ENCODE measurements at places on chromosomes 1 and 21.

DNA sequence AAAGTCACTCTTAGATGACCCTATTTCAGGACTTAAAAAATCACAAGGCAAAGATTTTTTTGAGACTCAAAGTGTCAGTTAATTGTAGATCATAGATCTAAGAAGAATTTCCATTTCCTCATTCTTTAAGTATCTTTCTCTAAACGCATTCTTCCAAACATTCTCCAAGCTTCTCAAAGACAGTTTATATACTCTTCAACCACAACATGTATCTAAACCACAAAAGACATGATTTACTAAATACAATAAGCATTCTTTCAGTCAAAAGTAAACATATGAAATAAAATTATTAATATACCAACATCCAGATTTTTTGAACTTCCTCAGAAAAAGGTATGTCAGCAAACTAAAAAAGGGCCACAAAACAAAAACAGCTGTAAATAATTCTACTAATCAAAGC is 24.4 kb downstream of the RC3H1 start:
- no peak for DNase-seq

DNA sequence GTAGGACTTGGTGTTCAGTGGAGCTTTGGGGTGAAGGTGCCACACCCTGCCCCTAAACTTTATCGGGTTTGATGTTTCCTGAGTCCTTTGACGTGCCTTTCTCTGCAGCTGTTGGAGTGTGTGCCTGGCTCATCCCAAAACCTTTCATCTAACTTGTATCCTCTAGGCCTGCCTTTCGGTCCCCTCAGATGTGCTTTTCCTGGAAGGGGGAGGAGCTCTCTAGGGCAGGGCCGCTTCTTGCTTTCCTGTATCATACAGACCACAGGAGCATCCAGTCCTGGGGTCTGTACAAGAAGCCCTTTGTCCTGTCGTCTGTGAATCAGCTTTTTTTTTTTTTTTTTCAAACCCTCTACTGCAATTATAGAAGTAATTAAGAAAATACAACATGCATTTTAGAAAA is 35.7 kb downstream of the PTGFRN start:
- DNase-seq = no peak

- no peak for DNase-seq
Measured at GRCh38 chr1:47810964-47811682, 186.1 kb downstream of the TRABD2B start.

GRCh38 chr1:30759718-30760281 is 2.2 kb upstream of the LAPTM5 start:
- no peak for DNase-seq

- no peak for DNase-seq
Measured at GRCh38 chr1:247500865-247501264, 35.4 kb downstream of the OR2C3 start.

DNA sequence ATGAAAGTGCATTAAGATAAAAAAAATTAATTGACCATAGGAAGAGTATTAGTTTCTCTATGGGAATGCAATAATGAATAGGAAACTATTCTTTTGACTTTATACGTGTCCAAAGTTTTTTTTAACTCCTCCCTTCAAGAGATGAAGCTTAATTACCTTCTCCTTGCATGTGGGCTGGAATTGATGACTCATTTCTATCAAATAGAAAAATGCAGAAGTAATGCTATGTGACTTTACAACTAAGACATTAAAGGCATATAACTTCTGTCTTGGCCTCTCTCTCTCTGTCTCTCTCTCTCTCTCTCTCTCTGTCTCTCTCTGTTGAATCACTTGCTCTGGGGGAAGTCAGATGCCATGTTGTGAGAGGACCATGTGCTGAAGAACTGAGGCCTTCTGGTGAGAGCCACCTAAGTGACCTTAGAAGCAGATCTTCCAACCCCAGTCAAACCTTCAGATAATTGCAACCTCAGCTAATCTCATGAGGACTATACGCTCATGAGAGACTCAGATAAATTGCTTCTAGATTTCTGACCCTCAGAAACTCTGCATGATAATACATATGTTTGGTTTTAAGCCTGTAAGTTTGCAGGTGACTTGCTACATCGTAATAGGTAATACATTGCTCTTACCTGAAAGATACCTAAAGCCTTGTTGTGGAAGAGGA is 414.2 kb downstream of the KCNT2 start:
- no peak for DNase-seq

DNA sequence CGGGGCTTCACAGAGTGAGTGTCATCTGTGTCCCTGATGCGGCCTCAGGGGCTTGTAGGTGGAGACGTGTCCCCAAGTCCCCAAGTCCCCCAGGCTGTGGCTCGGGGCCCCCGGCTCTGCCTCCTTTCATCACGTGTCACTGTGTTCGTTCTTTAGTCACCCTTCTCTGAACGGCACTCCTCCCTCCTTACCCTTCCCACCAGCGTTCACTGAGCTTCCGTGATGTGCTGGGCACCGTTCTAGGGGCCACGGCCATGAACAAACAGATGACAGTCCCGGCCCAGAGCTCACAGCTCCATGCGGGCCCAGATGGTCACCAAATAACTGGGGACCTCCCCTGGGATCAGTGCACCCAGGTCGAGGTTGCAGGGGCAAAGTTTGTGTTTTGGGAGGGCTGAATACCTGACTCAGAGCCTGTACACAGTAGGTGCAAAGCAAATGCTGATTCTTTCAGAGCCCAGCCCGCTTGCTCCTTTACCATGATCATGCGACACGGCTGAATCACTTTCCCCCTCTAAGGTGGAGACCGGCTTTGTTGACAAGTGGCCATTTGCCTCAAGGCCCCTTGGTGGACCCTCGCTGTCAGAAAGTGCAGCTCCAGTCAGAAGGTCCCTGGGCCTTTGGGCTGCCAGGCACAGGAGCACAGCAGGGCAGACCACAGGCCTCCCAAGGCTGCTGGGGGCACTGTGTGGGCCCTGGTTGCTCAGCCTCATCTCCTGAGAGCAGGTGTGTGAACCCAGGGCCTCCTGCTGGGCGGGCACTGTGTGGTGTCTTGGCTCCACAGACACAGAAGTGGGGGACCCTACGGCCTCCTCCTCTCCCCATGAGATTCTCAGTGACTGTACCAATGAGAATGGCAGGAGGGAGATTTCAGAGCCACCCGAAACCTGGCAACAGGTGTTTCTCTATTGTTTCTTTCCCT is 592.5 kb downstream of the PTPRU start:
- DNase-seq = peak; percentile 69

DNA sequence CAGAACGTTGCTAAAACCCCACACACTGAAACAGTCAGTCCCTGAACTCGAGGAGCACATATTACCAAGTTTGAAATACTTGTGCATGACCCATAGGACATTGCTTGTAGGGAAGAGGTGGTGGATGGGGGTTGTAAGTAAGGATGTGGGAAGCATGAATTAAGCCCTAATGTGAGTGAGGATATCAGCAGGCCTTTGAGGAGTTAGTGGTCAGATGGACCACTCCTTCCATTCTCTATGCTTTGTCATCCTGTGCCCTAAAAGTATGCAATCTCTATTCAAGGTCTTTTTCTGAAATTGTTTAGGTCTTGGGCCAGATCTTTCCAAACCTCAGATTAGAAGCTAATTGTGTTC is 70.9 kb upstream of the SAMSN1 start:
- no peak for DNase-seq

- DNase-seq = no peak
Measured at GRCh38 chr1:203491664-203492063, 2.3 kb upstream of the OPTC start.

GRCh38 chr1:246788895-246789338 is 64.7 kb downstream of the SCCPDH start:
- DNase-seq = peak; percentile 66

- no peak for DNase-seq
Measured at GRCh38 chr1:160860840-160861505, 1.7 kb downstream of the CD244 start.

DNA sequence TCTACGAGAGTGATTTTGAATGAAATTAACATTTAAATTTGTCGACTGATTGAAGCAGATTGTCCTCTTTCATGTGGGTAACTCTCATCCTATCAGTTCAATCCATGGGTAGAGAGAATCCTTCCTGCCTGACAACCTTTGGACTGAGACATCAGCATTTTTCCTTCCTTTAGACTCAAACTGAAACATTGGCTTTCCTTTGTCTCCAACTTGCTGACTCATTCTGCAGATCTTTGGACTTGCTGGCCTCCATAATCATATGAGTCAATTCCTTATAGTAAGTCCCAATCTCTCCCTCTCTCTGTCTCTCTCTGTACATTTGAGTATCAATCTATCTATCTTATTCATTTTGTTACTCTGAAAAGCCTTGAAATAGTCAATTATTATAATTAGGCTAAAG is 416.7 kb downstream of the LRRIQ3 start:
- no peak for DNase-seq

- DNase-seq = peak; percentile 93
Measured at GRCh38 chr1:15834406-15835204, 12.9 kb upstream of the SPEN start.

DNA sequence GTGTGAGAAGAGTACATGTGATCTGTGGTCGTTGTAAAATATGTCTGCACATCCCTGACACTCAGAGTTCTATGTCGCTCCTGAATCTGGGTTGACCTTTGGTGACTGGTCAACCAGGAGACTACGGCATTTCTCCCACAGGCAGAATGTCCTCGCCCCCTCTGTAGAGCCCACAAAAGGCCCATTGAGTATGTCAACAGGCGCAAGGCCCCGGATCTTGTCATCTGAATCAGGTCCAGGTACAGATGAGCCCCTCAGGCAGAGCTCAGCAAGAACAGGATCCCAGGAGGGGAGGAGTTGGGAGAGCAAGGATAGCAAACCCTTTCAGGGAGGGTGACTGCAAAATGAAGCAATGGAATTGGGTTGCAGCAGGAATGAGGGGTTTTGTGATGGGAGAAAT is 126.5 kb downstream of the MATN1 start:
- DNase-seq = no peak

DNA sequence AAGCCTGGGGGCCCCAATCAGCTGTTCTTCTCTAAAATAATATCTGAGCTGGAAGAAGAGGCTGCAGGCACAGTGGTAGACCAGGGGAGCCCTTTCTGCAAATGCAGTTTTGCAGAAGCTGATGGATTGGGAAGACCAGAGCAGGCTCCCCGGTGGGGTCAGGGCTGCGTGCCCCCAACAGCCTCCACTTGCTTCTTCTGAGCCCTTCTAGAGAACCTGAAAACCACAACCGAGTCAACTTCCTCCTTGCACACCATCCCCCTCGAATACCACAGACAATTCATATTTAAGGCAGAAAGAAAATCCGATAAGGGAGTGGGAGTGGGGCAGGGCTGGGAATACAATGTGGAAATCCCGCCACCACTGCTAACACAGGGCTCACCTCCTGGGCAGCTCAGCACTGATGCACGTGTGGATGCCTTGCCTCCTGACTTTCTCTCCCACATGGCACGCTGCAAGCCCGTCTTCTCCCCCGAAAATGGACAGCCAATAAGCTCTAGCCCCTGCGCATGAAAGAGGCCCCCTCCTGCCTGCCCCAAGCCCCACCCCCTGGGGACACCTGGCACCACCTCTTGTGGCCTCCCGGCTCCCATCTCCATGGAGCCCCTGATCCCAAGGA is 25.4 kb upstream of the ALDH4A1 start:
- no peak for DNase-seq

- DNase-seq = no peak
Measured at GRCh38 chr21:44049606-44050005, 37.5 kb downstream of the TRAPPC10 start.

- DNase-seq = no peak
Measured at GRCh38 chr1:7366286-7366954, 404.7 kb upstream of the VAMP3 start.

DNA sequence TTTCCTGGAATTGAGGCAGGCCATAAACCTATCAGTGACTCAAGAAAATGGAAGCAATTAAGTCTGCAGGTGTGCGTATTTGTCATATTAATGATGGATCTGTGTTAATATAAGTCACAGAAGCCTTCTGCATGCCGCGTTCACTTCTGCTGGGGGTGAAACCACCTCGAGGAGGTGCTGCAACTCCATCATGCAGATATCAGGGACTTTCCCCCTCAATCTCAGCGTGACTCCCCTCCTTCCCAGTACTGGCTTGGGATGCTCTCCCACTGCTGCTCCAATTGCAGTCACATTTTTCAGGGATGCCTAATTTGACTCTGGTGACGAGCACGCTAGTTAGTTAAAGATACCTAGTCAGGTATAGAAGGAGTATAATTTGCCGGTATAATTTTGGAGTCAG is 87.5 kb downstream of the ASTN1 start:
- DNase-seq = no peak

GRCh38 chr1:172810480-172811175 is 151.7 kb downstream of the FASLG start:
- no peak for DNase-seq

GRCh38 chr1:110857964-110858948 is 14.7 kb upstream of the CD53 start:
- DNase-seq = no peak

GRCh38 chr1:242199776-242200458 is 201.0 kb upstream of the MAP1LC3C start:
- no peak for DNase-seq
